ENCODE measurements at places on chromosomes 1 and 21.

GRCh38 chr1:181390410-181391077, 92.8 kb upstream of the CACNA1E start:
- DNase-seq, result no peak

DNA sequence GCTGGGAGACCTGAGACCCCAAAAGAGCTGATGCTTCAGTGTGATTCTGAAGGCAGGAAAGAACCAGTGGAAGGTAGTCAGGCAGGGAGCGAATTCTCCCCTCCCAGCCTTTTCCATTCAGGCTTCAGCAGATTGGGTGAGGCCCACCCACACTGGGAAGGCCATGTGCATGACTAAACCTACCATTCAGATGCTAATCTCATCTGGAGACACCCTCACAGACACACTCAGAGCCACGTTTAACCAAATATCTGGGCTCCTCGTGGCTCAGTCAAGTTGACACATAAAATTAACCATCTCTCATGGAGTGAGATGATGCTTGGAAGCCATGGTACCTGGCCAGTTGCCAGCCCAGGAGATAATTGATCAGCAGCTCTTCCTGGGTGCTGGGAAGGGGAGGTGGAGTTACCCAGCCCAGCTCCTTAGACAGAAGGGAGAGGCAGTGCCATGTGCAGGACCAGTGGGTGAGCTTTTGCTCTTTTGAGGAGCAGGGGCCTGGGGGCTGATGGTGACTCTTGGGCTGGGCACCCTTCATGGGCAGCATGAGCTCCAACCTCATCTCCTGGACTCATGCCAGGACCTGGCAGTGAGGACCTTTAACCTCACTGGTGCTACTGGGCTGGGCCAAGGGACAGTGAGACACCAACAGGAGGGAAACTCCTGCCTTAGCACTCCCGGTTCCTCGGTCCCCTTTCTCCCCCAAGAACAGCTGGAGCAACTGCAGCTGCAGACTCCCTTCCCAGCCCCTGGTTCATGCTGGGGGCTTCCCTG, 89.0 kb upstream of the ACTL8 start:
- DNase-seq, result no peak

DNA sequence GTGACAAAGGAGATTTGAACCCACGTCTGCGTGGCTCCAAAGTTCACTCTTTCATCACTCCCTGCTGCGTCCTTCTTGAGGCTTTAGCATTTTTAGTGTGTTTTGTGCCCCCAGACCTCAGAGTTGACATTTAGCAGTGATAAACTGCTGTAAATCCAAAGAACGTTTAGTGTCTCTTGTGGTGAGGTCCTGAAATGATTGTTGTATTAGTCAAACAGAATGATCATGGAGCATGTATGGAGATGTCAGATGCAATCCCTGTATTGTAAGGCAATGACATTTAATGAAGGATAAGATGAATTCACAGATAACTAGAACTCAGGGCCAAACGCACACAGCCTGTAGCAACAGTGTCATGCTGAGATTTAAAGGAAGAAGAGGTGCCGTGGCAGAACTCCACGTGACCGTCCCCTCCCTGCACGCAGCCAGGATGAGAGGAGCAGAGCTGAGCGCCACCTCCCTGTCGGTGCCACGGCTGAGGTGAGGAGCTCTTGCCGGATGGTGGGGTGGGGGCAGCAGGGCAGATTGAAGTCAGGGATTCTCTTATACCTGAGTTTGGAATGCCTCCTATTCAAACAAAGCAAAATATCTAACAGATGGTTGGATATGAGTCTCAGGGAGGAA, 30.1 kb downstream of the NTPCR start:
- no peak for DNase-seq

DNA sequence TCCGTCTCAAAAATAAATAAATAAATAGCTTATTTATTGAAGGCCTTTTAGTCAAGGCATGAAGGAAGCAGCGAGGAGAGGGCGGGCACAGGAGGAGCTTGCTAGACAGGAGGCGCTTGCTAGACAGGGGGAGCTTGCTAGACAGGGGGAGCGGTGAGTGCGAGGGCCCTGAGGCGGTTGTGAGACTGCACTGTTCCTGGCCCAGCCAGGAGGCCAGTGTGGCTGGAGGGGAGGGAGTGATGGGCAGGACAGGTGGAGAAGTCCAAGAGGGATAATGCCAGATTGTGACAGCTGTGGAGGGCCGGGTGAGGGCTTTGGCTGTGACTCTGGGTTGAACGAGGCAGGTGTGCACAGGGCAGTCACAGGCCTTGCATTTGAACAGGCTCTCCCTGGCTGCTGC, 18.2 kb downstream of the KIF17 start:
- DNase-seq, result no peak

GRCh38 chr1:182368358-182368757, 23.2 kb downstream of the GLUL start:
- DNase-seq, result no peak

- peak; percentile 61 for DNase-seq
These were observed 33.1 kb downstream of the KCNJ15 start for GRCh38 chr21:38289705-38290485.

DNA sequence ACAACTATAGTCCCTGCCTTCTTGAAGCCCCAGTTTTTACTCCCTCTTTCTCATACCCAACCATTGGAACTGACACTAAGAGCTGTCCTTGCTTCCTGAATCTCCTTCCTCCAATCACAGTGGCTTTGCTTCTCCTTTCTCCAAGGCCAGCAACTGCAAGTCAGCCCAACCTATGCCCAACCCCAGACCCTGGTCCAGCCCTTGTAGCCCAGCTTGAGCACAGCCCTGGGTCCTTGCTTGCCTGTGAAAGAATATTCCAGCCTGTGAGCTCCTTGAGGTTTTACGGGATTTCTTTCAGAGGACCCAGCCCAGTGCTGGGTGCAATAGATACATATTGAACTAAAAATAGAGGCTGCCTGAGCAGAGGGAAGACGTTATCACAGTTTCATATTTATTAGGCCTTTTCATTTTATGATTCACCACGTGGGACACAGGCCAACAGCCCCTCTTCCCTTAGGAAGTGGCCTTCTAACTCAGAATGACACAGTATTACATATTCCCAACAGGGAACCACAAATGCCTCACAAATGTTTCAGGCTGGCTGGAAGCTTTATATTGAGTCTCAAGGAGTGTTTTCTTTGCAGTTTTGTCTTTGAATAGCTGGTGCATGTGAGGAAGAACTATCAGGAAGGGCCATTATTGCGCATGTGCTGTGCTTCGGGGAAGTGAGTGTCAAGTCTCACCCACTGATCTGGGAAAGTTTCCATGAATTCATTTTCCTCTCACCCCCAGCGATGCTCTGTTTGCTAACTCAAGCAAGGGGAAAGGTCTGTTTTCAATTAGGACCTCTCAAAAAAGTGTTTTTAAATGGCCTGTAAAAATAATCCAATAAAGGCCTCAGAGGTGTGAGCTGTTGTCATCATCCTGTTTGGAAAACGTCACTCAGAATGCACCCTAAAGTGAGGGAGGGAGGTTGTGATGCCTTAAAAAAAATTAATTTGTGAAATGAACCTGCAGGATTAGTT, 92.3 kb upstream of the NFIA start:
- DNase-seq, result peak; percentile 20

GRCh38 chr1:182622901-182623528, 18.8 kb upstream of the RGS16 start:
- DNase-seq, result no peak

Data from H54 (cell line).